Activated CD4-positive, alpha-beta T cell treated with anti-CD3 and anti-CD28 coated beads, Interleukin-2, amount 50 U/mL, for 4 hours (primary cell): ENCODE measurements at places on chromosomes 16 and 17.

DNA sequence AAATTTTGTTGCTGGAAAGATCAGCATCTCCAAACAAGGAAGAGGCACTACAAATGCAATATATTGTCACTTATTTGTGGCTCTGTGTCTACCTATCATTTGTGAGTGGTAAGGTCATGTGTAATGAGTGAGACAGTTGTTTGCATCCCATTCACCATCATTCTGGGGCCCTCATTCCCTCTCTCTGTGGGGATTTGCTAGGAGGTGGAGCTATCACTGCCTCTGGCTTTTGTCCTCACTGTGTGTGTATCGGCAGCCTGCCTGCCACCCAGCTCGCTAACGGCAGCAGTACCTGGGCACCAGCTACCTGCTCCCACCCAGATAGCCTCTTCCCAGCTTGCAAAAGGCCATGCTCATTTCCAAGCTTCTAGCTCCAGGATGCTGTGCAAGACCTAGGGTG is 379.2 kb upstream of the ZFHX3 start:
- no peak for DNase-seq

GRCh38 chr16:68445458-68445857 is 2.9 kb downstream of the SMPD3 start:
- DNase-seq, result no peak

DNA sequence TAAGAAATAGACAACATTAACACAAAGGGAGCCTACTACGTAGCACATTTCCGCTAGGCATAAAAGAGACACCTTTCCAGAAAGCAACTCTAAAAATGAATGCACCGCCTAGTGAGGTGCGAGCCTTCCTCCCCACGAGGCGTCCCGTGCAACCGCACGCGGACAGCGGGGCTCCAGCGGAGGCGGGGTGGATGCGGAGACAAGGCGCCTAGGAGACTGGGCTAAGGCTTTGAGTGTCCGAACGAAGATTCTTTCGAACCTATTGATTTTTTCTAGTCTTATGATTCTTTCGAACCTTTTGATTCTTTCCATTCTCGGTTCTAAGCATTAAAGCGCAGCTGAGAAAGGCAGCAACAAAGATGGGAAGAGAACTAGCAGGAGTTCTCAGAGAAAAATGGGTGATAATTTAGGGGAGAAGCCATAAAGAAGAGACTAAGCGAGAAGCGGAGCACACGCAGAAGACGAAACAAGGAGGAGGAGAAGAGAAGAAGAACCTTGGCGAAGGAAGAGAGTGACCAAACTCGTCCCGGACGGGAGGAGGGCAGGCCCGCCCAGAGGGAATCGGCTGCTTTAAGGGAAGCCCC is 394 bp upstream of the CPD start:
- peak; percentile 46 for DNase-seq

DNA sequence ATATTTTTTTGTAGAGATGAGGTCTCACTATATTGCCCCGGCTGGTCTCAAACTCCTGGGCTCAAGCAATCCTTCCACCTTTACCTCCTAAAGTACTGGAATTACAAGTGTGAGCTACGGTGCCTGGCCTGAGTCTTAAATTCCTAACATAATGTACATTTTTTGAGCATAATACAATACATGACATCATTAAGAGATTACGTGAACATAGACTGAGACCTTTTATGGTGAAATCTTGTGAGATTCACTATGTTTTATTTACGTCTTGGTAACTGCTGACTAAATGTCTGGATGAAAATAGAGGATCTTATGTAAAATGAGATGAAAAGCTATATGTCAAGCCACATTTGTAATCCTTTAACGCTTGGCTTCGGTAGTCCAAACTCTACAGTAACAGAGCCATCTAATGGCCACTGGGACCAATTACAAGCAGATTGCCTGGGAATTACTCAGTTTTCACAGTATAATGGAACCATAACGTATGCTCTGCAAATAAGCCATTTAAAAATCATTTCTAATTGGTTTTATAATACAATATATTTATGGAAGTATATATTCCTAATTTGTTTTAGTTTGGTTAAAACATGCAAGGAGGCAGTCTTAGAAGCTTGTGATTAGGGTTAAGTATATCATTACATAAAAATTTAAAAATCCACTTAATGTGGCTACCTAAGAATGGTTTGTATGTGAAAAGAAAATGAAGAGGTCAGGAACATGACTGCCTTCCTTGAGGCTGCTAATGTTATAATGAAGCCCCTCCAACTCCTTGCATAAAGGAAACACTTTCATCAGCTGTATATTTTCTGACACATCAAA is 8.1 kb upstream of the EFCAB13 start:
- peak; percentile 18 for DNase-seq

DNA sequence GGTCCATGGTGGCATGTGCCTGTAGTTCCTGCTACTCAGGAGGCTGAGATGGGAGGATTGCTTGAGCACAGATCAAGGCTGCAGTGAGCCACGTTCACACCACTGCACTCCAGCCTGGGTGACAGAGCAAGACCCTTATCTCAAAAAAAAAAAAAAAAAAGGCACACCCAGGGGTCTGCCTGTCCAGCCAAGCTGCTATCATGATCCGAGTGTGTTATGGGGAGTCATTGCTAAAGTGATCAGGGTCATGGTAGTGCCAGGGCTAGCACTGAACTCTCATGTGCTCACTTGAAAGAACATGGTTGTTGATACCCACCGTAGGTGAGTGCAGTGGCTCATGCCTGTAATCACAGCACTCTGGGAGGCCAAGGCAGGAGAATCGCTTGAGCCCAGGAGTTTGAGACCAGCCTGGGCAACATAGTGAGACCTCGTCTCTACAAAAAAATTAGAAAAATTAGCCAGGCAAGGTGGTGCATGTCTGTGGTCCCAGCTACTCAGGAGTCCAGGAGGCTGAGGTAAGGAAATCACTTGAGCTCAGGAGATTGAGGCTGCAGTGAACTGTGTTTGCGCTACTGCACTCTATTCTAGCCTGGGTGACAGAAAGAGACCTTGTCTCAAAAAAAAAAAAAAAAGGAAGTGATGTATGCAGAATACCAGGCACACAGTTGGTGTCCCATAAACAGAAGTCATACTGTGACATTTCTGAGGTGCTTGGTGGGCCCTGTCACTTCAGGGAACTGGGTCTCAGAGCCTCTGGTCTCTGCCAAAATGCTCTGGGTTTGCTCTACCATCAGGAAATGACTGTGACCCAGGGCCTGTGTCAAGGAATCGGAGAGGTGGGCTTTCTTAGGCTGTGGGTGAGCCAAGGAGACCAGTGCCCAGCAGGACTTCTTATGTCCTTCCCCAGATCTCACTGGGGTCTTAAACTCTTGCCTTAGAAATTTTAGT is 2.2 kb downstream of the PRM1 start:
- no peak for DNase-seq

- DNase-seq, result no peak
Observed at GRCh38 chr17:8806253-8806925, 7.2 kb upstream of the MFSD6L start.

DNA sequence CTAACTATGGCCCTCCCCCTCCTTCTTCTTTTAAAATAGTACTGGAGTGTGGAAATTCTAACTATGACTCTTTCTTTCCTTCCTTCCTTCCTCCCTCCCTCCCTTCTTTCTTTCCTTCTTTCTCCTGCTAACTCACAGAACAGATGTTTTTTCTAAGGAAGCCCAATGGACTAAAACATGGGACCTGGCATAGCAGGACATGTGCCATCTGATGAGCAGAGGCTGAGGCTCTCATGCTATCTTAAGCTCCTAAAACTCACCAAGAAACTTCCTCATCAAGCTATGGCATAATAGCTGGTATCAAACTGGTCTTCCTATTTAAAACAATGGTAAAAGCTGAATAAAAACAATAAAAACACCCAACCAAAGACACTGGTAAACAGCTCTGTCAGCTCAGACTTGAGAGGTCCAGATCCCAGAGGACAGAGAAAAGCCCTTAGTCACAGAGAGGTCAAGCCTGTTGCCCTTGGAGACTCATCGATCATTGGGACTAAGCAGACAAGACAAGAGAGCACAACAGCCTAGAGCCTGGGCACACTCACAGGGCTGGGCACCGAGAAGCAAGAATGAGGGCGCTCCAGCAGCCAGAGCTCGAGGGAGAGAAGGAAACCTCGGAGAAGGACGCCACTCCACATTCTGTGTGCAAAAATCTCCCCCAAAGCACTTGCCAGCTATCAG is 27.6 kb downstream of the SLC38A10 start:
- DNase-seq, result no peak

- no peak for DNase-seq
Observed at GRCh38 chr16:71311553-71312158, 22.5 kb upstream of the CMTR2 start.

GRCh38 chr16:1429012-1429411 is 1.9 kb upstream of the PERCC1 start:
- no peak for DNase-seq

- DNase-seq, result no peak
Observed at GRCh38 chr17:978103-979093, 1.2 kb downstream of the NXN start.

DNA sequence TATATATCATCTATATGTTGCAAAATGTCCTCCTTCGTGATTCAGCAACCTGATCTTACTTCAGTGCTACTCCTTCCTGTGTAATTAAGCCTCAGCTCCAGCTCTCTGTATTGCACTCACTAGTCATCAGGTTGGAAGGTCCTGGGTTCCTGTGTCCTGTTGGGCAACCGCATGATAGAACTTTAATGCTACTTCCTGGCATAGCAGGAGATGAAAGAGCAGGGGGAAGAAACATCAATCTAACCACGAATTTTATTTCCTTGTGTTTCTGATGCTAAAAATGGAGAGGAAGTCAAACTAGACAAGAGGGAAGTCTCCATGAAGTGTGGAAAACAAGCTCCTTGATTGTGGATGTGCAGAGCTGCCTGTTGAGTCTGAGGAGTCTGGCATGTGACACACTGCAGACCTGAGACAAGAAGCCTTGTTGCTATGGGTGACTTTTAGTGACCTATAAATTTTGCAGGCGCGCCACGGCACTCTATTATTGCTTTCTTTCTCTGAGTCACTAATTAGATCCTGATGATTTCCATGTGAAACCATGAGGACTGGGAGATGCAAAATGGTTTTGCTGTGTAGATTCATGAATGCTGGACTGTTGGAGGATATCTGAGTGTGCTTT is 25.6 kb downstream of the IGSF6 start:
- no peak for DNase-seq

DNA sequence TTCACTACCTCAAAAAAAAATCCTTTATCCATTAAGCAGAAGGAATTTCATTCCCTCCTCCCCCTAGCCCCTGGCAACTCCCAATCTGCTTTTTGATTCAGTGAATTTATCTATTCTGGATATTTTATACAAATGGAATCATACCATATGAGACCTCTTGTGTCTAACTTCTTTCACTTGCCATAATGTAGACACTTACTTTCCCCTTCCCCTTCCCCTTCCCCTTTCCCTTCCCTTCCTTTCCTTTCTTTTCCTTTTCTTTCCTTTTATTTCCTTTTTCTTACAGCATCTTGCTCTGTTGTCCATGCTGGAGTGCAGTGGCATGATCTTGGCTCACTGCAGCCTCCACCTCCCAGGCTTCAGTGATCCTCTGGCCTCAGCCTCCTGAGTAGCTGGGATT is 50.5 kb downstream of the PSMD12 start:
- no peak for DNase-seq

- no peak for DNase-seq
Observed at GRCh38 chr17:29726715-29727252, 104.1 kb upstream of the CORO6 start.

- DNase-seq, result no peak
Observed at GRCh38 chr16:77738706-77739558, 16.6 kb downstream of the NUDT7 start.

- peak; percentile 47 for DNase-seq
Observed at GRCh38 chr17:75587675-75588595, at the start of gene MYO15B. Gene MYO15B (plus strand): TSS chr17:75587800. CDS start chr17:75588058, 258 bp downstream.

- no peak for DNase-seq
Observed at GRCh38 chr16:48452991-48453760, 68.0 kb upstream of the SIAH1 start.

DNA sequence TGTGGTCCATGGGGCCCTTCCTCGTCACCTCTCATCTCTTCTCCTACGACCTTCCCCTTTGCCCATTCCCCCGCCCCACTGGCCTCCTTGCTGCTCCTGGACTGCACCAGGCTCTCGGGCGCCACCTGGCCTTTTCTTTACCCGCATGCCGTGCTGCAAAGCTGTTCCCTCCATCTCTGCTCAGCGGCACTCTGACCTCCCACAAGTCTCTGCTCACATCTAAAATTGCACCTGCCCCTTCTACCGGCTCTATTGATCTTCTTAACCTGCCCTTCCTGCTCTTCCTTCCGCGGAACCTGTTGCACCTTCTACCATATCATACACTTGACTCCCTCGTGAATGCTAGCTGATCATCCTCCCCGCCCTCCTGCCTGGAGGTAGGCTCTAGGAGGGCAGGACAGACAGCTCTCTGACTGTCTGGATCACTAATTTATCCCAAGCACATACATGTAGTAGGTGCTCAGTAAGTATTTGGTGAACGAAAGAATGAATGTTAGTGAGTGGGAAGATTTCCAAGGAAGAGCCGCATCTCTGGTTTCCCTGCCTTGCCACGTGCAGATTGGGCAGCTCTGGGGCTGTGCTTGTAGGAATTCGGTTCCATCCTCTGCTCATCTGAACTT is 17.3 kb downstream of the DNAH17 start:
- no peak for DNase-seq

DNA sequence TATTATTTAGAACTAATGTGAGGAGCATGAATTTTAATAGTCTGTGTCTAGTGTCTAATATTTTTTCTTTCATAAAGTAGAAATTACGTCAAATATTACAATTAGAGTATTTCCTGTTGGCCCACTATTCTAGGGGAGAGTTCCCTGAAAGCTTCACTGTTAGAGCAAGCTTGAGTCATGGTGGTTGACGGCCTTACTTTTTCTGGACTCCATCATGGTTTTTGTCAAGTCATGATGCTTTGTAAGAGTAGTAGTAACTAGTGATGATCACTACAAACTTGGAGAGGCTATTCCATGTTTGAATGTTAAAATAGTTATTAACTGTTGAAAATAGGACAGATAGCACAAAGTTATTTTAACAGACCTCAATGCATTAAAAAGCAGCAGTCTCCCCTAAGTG is 1.7 kb downstream of the PSMD11 start:
- DNase-seq, result no peak

- DNase-seq, result no peak
Observed at GRCh38 chr16:89113152-89113547, 19.5 kb downstream of the ACSF3 start.

DNA sequence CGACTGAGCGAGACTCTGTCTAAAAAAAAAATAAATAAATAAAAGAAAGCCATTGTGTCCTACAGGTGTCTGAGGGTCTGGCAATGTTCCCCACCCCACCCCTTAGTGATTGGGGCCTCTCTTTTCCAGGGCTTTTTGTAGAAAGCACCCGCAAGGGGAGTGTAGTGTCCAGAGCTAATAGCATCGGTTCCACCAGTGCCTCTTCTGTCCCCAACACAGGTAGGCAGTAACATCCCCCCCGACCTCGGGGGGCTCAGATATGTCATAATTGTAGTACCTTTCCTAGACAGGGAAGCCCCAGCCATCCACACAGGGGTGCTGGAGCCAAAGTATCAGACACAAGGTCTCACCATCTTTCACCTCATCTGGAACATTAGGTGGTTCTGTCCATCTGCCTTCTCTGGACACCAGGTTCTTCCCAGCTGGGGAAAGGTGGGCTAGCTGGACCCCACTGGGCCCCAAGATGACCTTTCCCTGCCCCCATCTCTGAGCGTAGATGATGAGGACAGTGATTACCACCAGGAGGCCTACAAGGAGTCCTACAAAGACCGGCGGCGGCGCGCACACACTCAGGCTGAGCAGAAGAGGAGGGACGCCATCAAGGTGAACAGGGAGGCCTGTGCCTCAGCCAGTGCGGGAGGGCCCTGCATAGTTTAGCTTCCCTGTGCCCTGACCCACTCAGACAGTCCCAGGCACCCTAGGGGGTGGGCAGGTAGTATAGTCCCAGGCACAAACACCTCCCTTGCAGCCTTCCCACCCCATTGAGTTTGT is 1.6 kb downstream of the MLX start:
- no peak for DNase-seq
